ENCODE measurements at places on chromosomes 13 and 19.

- DNase-seq: no peak
Observed at GRCh38 chr13:110400786-110401533, 93.9 kb downstream of the COL4A2 start.

DNA sequence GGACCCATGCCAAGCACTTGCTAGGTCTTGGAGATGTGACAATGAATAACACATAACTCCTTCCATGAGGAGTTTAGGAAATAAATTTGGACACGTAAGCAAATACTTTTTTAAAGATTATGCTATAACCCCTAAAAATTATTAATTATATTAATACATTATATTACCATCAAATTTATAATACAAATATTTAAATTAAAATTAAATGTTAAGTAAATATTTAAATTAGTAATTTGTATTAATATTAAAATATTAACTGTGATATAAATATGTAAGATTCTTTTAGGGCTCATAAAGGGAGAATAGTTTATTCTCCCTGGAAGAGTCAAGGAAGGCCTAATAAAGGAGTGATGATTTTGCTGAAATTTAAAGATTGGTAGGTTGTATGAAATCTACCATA, 121.1 kb downstream of the RAP2A start:
- no peak for DNase-seq

DNA sequence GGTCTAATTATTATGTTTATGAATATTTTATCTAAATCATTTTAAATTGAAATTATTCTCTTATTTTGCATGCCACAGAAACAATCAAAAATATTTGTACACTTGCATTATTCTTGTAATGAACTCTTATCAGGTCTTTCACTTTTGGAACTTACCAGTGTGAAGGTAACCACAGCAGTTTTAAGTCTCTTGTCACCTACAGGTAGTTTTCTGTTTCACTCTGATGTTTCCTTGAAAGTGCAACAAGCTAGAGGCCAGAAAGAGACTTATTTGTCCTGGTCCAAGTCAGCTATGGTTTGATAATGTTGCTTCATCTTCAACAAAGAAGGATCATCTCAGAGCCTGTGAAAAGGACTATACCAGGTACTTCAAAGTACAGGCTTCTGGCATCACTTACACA, 133.4 kb upstream of the NBEA start:
- no peak for DNase-seq

- no peak for DNase-seq
Observed at GRCh38 chr13:107518780-107519179, 696.6 kb downstream of the LIG4 start.

DNA sequence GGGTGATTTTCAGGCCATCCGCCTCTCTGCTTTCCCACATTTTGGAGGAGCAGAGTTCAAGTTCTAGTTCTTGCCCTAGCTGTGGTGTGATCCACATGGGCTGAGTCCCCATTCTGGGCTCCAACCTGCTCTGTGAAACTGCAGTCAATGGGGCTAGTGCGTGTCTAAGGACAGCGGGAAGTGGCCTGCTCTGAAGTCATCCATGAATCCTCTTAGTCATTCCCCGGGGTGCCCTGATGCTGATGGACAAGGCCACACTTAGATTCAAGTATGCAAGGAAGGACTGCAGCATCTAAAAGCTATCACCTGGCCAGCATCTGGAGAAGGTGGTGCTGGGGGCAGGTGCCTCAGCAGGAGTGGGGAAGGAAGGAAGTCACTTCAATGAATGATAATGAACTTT, 94.6 kb downstream of the TSHZ3 start:
- DNase-seq: no peak

- no peak for DNase-seq
Observed at GRCh38 chr13:31267126-31267784, 67.5 kb downstream of the B3GLCT start.

DNA sequence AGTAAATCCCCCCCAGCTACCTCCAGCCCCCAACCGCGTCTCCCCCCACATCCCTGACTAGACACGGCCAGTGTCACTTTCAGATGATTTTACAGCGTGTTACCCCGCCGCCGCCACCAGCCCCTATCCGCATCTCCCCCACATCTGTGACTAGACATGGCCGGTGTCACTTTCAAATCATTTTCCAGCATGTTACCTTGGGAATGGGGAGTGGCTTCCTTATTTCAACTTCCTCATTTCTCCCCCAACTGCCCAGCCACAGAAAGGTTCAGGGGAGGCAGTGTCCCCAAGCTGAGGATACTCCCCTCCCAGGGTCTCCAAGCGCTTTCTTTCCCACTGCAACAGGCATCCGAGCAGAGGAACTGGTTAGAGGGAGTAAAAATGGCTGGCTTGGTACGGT, 18.4 kb downstream of the ADGRL1 start:
- DNase-seq: no peak

DNA sequence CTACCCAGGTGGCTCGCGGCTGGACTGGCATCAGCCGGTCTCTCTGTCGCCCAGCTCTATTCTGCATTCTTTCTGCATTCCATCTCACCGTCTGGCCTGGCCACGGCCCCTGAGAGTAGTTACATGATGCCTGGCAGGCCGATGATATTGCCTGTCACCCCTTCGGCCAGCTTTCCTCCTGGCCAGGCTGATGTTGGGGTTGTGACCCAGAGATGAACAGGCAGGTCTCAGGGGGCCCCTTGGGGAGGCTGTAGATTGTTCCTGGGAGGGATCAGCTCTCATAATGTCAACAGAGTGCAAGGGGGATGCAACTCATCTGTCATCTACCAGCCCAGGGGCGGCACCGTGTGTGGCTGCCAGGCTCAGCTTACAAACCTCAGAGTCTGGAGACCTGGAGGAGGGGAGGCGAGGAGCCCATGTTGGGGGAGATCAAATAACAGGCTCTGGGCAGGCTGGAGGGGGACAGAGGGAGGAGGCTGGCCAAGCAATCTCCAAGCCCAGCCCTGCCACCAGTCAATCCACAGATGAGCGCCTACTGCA, 13.6 kb upstream of the FBXO17 start:
- no peak for DNase-seq
